Fibroblast of skin of right quadriceps (primary cell): ENCODE measurements at places on chromosomes 3 and 15.

GRCh38 chr15:63523306-63523990 is 19.1 kb downstream of the USP3 start:
- DNase-seq: peak; percentile 37

DNA sequence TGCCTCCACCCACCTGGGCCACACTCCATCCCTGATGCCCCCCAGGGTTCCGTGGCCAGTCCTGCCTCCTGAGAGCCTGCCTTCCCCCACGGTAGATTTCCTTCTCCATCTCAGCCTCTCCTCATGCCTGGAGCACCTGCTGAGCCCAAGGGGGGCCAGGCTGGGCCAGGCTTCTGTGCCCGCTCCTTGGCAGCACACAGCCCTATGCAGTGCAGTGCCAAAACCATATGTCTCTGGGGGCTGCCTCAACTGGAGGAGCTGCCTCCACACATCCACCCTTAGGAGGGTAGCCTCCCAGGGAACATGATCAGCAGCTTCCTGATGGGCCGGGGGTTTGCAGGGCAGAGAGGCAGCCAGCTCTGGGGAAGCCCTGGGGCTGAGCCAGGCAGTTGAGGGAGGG is 24.6 kb upstream of the GATA2 start:
- DNase-seq: no peak

GRCh38 chr15:44243141-44243540 is 45.4 kb upstream of the GOLM2 start:
- DNase-seq: no peak

- DNase-seq: no peak
Measured at GRCh38 chr3:50825841-50826240, 151.1 kb downstream of the DOCK3 start.

DNA sequence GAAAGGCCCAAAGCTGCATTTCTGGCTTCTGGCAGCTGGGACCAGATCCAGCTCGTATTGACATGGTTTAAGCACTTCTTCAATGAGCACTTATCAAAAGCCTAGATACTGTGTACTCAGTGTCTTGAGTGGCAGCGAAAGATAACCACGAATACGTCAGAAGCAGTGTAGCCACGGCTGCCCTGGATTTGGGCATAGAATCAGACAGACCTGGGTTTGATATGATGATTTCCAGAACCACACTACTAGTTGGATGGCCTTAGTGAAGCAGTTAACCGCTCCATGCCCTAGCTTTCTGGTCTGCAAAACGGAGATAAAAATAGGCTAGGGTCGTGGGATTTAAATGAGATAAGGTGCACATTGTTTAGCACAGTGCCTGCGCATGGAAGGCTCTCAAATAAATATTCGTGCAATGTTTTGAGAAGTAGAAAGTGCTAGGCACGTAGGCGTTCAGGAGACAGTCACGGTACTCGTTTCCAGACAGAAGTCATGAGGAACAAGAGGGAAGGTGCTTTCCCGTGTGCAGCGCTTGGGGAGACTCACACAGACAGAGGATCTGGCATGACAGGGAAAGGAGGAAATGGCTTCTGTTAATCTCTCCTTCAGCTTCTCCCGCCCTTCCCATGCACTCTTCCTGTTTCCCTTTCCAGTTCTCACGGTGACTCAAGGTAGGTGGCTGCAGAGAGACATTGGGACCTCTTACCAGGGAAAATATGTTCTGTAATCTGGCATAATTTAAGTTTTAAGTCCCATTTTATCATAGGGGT is 70.3 kb downstream of the CCNL1 start:
- DNase-seq: no peak

DNA sequence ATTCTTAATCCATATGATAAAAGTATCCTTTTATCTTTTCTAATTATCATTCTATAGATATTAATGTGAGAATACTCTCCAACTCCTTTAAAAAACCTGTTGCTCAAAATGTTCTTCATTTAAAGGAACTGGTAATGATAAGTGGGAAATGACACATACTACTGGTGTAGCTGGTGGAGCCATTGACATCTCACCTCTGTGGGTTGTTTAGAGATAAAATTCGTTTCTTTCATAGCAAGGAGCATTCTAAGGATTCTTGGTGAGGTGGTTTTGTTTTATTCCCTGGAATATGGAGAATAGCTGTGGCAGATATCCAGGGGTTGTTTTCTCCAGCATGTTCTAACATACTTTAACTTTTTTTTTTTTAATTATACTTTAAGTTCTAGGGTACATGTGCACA is 299.8 kb upstream of the THBS1 start:
- no peak for DNase-seq

GRCh38 chr15:93730724-93731123 is 500.6 kb upstream of the MCTP2 start:
- DNase-seq: no peak

GRCh38 chr3:85709346-85709892 is 750.6 kb downstream of the CADM2 start:
- no peak for DNase-seq

GRCh38 chr3:63662500-63662899 is 10.0 kb downstream of the SNTN start:
- no peak for DNase-seq

GRCh38 chr3:187085933-187086332 is 53.4 kb downstream of the RPL39L start:
- DNase-seq: no peak

DNA sequence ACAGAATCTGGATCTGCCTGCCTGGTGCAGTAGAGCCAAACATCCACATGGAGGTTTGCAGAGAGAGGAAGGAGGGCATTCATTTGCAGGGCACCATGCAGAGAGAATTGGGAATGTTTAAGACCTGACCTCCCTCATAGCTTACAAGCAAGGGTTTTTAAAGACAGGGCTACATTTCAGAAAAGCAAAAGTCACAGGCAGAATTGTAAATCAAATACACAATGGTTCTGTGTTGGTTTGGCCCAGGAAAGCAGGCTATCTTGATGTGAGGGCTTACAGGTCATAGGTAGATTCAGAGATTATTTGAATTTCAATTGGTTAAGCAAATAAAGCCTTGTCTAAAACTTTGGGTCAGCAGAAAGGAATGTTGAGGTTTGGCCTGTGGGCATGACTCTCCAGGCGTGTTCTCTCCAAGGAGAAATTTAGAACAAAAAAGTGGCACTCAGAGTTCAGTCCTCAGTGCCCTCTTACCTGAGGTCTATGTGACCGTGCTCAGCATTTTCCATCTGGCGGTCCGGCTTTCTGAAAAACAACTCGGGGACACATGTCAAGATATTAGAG is 91.5 kb downstream of the CD47 start:
- DNase-seq: no peak

DNA sequence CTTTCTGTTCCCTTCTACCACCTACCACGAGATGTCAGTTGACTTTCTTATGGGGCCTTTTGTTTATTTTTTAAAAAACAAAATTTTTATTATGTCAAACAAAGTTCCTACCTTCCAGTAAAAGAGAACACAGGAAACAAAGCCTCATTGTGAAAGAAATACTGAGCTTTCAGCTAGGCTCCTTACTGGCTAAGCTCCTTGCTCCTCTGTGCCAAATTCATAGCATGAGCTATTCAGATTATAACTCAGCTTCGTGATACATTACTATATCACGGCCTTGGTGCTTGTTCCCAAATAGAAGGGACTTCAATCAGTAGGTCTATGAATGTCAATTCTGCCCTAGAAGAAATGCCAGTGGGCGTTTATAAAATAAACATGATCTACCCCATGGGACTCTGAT is 145.8 kb upstream of the CHRM5 start:
- DNase-seq: no peak

DNA sequence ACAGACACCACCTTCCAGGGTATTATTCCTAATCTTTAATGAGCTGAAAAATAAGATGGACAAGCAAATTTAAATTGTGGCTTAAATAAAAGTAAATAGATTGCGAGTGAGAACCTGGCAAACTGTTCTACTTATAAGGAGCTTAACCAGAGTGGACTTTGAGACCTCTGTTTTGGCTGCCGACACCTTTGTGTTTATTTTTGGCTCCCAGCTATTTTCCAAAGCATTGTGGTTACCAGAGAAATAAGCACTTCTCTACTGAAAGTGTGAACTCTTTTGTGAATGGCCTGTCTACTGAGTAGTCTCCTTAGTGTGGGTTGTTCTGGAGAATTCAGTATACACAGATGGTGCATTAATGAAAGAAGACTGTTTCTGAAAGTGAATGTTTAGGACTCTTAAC is 109.4 kb downstream of the ATP8B4 start:
- no peak for DNase-seq

DNA sequence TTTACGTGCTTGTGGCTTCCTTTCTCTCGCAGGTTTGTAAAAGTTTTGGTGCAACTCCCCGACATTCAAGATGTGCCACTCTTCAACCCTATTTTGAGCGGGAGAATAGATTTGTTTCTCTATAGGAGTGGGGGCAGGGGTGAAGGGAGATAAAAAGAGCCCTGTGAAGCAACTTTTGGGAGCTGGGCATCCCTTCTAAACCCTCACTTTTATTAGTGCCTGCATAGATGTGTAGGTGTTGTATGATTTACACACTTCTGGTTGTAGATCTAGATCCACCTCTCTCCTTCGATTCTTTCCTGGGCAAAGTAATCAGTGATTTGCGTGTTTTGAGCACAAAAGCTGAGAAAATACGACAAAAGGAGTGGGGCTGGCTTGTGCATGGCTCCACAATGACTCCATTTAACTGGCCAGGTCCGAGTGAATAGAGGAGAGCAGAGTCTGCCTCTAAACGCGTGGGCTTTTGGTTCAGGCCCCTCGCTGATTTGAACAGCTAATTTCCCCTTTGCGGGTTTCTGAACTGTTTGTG is 17.7 kb downstream of the SOX2 start:
- no peak for DNase-seq

DNA sequence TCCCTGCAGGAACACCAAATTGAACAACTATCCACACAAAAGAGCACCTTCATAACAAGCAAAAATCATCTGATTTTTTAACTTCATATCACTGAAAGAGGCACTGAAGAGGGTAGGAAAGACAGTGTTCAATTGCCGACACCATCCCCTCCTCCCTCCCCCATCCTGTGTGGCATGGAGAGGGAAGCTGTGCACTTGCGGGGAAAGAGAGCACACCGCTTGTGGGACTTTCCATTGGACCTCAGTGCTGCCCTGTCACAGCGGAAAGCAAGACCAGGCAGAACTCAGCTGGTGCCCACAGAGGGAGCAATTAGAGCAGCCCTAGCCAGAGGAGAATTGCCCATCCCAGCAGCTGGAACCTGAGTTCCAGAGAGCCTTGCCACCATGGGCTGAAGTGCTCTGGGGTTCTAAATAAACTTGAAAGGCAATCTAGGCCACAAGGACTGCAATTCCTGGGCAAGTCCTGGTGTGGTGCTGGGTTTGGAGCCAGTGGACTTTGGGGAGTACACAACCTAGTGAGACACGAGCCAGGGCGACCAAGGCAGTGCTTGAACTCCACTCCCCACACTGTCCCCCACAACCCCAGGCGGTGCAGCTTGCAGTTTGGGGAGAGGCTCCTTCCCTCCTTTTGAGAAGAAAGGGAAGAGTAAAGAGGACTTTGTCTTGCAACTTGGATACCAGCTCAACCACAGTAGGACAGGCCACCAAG is 27.0 kb downstream of the PEAK1 start:
- DNase-seq: no peak

DNA sequence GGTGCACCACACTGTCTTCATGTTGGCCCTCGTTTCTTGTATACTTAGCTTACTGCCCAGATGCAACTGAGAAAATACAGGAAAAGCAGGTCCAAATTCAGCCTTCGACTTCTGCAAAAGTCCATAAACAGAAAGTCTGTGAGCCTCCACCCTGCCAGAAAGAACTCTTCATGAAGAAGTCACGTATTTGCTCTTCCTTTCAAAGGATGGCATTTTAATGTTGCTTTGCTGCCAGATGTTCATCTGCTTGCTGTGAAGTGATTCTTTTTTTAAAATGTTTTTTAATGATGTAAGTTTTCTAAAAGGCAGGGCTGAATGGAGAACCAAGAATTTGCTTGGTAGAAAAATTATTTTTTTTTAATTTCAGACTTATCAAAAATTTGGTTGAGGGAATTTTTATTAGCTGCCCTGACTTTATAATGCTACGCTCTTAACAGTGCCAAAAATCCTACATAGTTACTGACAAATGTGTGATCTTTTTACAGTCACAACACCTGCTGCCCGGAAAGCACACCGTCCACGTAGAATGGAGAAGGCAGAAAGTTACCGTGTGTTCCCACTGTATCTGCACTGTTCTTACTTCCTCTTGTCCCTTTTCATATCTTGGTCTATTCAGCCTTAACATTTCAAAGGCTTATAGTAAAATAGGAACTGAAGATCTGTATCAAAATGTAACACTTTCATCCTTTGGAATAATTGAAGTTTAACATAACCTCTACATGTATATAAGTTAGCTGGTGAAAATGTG is 136.3 kb downstream of the LRRC28 start:
- DNase-seq: no peak

- DNase-seq: no peak
Measured at GRCh38 chr15:78312536-78312935, 13.1 kb upstream of the SKIC8 start.

DNA sequence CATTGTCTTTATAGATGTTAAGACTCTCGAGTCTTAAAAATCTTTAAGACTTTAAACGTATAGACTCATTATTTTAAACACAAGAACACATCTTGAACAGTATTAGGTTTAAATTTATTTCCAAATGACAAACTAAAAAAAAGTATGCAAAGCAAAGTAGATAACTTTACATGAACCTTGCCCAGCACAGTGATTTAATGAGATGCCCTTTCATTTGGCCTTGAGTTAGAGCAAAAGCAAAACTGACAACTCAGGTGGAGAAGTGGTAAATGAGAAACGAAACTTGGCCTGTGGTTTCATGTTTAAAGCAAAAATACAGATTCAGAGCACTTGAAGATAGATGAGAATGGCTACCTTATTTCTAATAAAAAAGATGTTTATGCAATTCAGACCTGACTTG is 8.6 kb downstream of the GPR15 start:
- DNase-seq: no peak

GRCh38 chr3:30810625-30811024 is 83.8 kb downstream of the GADL1 start:
- no peak for DNase-seq

DNA sequence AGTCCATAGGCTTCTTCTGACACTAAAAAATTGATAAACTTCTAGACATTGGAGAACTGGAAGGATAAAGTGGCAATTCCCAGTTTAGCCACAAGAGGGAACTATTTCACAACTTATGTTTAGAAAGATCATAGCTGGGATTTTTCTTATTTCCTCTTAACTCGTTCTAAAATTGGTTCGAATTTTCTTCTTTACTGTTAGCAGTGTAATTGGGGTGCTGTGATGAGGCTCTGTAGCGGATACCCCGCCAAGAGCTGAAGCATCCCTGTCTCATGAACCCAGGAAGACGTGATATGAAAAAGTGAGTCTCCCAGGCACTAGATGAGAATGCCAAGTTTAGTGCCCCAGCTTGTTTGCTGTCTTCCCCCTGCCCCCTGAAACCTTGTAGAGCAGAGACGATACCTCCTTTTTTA is 85.1 kb downstream of the PDCD6IP start:
- peak; percentile 48 for DNase-seq

DNA sequence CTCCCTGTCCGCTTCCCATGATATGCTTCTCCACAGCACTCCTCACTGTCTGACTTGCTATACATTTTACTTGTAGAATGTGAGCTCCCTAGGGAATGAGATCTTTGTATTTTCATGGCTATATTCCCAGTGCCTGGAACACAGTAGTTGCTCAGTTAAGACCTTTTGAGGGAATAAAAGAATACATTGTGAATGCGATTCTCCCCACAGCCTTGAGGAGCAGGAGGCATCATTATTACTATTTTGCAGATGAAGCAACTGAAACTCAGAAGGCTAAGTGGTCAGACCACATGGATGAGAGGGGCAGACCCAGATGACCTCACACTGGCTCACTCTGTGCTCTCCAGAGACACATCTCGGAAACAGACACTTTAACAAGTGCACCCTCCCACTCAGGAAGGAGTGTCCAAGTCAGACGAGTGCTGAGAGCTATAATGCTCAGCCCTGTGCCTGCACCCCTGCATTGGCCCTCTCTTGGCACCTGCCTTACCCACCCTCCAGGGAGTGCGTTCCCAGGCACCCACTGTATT is 46.8 kb downstream of the SST start:
- no peak for DNase-seq
